ENCODE measurements at places on chromosomes 6 and 20.

DNA sequence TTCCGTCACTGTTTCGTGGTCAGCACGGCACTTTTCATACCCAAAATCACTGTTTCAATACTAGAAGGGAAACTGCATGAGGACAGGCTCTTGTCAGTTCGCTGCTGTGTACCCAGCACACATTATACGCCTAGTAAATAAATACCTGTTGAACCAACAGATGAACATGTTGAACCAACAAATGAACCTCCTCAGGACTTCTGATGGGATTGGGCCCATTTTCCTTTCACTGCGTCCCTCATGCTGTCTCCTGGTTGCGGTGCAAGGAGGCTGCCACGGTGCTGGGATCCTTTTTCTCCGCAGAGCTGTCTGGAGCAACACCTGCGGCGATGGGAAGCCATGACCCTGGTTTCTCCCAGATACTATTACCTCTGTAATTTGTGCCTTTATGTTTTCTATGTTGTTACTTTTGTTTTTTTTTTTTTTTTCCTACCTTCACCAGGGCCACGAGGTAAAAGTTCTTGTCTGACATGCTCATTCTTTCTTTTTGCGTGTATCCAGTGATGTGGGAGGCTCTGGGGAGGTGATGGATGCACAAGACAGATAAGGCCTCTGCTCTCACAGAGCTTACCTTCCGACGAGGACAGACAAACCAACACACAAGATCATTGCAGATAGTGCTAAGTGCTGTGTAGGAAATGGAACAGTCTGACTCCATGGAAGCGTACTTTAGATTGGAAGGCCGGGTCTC, 1.1 kb downstream of the VAPB start:
- no peak for DNase-seq

GRCh38 chr6:124008000-124008987, 204.6 kb downstream of the NKAIN2 start:
- DNase-seq = peak; percentile 11

DNA sequence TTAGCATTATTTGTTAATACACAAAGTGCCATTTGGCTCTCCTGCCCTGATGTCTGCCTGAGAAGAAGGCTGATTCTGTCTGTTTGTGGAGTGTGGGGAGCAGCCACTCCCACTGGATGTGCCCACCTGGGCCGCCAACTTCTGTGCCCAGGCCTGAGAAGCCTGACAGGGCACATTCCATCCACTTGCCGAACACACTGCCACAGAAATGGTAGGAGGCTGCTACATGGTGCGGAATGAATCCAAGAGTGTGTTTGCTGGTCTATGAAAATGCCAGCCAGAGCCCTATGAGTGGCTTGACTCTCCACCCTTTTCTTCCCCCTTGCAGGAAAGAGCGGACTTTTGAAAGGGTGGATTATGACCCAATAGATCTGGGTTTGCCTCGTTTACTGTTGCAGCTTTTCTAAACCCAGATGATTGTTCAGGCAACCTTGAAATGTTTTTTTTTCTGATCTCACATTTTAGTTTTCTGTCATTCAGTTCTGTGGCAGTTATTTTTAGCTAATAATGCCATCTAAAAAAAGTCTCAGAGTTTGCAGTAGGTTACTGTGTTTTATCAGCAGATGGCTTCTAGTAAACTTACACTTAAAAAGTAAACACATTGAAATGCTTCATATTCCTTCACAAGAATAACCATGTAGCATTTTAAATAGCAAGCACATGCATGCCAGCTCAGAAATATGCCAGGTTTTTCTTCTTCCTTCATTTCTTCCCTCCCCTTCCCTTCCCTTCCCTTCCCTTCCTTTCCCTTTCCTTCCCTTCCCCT, 196.5 kb downstream of the SLC35F1 start:
- DNase-seq = no peak

GRCh38 chr6:79984261-79984660, 20.2 kb upstream of the TTK start:
- DNase-seq = peak; percentile 8

GRCh38 chr6:8642854-8643253, 207.5 kb upstream of the SLC35B3 start:
- no peak for DNase-seq

- DNase-seq = peak; percentile 26
Observed at GRCh38 chr20:50834599-50835005, 39.7 kb downstream of the BCAS4 start.

GRCh38 chr6:33118525-33119123, 42.8 kb downstream of the HLA-DPB1 start:
- peak; percentile 64 for DNase-seq

DNA sequence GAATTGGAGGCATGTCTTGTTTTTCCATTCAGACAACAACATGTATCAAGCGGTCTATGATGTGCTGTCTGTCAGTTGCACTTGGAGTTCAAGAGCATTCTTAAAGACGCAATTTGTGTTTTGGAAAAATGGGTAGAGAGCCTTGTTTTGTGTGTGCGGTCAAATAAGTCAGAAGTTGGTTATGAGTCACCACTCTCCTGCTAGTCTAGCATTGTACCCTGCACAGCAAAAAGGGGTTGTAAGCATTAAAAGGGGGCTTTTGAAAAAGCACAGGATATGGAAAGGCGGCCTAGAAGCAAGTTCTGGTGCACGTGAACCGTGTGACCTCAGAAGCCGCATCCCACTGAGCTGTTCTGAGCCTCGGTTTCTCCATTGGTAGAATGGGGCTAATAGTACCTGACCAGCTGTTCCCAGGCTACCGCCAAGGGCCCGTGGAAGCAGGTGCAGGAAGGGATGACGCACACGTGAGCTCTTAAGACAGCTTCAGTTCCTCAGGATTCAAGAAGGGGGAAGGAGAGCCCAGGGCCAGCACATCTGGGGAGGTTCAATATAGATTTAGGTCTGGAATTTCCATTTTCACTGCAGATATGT, 61.6 kb upstream of the SNX9 start:
- no peak for DNase-seq

- DNase-seq = no peak
Observed at GRCh38 chr20:9126527-9126926, 57.6 kb downstream of the PLCB4 start.

DNA sequence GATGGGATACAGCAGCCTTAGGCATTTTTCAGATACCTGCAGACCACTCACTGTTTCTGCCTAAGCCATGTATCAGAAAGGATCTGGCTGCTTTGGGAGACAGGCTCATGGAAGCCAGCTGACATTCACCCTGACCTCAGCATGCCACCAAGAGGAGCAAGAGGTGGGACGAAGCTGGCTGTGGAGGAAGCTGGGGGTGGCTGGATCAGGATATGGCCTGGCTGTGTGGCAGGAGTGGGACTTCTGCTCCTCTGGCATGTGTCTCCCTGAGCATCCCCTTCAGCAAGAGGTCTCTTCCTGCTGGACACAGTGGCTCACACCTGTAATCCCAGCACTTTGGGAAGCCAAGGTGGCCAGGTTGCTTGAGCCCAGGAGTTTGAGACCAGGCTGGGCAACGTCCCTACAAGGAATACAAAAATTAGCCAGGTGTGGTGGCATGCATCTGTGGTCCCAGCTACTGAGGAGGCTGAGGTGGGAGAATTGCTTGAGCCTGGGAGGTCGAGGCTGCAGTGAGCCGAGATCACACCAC, 897 bp downstream of the ADIG start:
- DNase-seq = no peak

DNA sequence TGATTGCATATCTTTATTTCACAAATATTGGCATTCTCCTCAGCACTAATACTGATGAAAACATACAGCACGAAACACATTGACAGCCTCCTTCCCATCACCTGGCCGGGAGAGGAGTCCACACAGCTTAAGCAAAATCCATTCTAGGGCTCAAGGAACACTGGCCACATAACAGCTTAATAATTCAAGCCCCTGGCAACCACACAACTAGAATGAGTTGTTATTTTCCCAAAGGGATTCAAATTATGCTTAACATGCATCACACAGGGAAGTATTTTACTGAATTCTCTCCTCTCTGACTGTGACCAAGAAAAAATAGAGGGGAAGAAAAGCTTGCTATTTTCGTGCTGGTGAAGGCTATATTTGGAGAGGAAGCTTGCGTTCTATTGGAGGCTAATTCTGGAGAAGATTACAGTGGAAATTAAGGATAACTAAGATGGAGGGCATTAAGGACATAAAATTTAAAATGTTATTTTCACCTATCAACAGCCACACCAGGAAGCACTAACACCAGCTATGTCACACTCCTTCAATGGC, 198.5 kb downstream of the ADGRG6 start:
- DNase-seq = no peak

- DNase-seq = no peak
Observed at GRCh38 chr6:80217794-80218193, 111.3 kb downstream of the BCKDHB start.

- no peak for DNase-seq
Observed at GRCh38 chr20:33647603-33648395, 14.3 kb upstream of the C20orf144 start.

DNA sequence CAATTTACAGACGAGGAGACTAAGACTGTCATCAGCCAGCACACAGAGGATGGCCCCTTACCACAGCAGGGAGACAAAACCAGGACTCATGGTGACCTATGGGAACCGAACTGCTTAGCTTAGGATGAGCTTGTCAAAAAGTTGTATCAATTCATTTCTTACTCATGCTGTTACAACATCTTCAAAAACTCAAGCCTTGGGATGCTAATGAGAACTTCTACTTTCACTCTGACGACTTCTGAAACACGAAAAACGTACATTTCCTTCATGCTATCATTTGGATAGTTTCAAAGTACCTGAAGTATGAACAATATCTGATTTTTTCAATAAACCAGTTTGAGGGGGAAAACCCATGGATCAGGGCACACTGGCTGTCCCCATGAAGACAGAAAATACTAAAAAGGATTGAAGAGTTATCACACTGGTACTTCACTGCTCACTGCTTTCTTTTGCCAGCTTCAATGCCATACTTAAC, 31.9 kb downstream of the HIVEP2 start:
- no peak for DNase-seq

GRCh38 chr6:150959166-150959565, 93.7 kb downstream of the MTHFD1L start:
- peak; percentile 12 for DNase-seq

DNA sequence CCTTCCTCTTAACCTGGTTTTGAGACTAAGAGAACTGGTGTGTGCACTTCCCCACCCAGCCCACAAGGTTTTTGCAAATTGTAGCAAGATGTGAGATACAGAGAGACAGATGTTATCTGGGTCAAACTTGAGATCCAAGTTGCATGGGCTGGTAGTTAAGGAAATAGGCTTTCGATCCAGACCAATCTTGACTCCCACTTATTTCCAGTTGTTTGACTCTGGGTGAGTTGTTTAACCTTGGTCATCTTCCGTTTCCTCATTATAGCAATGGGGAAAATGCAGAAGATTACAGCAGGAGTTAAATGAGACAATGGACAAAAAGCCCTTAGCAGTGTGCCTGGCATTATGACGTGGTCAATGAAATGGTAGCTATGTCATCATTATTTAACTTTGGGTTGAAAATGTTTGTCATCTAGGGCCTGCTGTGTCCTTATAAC, 1.7 kb downstream of the SNX21 start:
- DNase-seq = no peak

DNA sequence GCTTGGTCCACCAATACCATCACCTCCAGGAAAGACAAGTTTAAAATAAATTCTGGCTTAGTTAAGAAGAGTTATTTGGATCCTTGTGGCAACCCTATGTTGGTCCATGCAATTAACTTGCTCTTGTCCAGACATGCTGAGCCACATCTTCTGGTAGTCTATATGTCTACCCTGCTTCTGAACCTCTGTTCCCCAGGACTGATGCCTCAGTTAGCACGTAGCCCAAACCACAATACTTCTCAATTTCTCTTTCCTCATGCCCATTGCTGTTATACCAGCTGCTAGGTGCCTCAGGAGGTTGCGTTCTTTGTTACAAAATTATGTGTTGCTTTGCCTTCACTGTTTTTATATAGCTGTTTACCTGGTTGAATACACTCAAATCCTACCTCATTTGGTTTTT, 116.4 kb upstream of the KCNQ5 start:
- no peak for DNase-seq

DNA sequence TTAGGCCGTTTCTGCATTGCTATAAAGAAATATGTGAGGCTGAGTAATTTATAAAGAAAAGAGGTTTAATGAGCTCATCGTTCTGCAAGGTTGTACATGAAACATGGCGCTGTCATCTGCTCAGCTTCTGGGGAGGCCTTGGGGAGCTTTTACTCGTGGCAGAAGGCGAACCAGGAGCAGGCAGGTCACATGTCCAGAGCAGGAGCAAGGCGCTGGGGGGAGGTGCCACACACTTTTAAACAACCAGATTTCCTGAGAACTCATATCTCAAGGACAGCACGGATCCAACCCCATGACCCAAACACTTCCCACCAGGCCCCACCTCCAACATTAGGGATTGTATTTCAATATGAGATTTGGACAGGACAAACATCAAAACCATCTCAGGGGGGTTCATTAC, 6.4 kb upstream of the SLC13A3 start:
- no peak for DNase-seq

- DNase-seq = no peak
Observed at GRCh38 chr6:52537001-52537753, 39.7 kb downstream of the TRAM2 start.

GRCh38 chr6:148134592-148134991, 208.0 kb upstream of the SASH1 start:
- DNase-seq = no peak

GRCh38 chr20:53336892-53337291, 256.7 kb downstream of the ZNF217 start:
- DNase-seq = no peak

DNA sequence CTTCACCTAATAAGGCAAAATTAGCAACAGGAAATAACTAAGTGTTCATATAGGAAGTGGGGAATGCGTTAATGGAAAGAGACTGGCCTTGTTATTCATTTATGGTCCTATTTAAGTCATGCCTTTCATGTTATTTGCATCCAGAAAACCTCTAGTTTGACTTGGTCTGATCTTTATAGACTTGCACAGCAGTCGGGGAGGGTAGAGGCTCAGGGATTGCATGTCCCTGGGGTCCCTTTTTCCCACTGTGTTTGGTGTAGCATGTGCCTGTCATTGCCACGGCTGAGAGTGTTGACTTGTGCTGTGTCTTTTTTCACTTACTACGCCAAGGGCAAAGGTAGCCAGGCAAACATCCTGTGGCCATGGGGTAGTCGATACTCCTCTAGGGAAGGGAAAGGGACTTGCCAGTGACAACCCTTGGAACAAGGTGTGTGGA, 105.4 kb upstream of the RIN2 start:
- DNase-seq = no peak

GRCh38 chr6:31587791-31588777, 2.0 kb downstream of the LST1 start:
- no peak for DNase-seq

GRCh38 chr20:60470366-60470765, 512.1 kb downstream of the CDH26 start:
- no peak for DNase-seq

- DNase-seq = no peak
Observed at GRCh38 chr20:52102126-52102525, 89.5 kb downstream of the ZFP64 start.

- DNase-seq = no peak
Observed at GRCh38 chr6:166402582-166403277, 20.0 kb upstream of the MPC1 start.

DNA sequence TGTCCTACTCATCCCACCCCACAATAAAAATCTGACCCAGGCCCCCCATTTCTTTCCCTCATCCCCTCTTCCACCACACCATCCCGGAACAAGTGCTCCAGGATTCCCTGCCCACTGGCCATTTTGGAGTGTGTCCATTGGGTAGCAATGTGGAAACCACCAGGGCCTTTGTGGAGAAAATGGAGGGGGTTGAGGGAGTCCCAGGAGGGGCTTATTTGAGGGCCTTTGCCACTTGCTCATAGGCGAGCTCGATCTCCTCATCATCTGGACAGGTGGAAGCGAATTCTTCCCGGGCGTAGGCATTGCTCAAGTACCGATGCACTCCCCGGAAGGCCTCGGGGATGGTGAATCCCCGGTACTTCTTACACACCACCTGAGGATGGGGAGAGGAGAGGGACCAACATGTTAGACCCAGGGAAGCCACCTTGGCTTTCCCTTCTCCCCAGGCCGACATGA, 1.6 kb upstream of the DDAH2 start:
- DNase-seq = peak; percentile 29

All from HT-29 (cell line).